Renal cortical epithelial cell (primary cell): ENCODE measurements at places on chromosomes 6 and 20. TPM values are rescaled to one million over a fixed set of nuclear protein-coding genes. Genes with fewer than 3 reads are reported as not detected.

The TPBG gene
- 20.0 and 38.4 TPM in 2 replicates for total RNA-seq

The TINAG gene
- total RNA-seq = 5.9 and 16.5 TPM in 2 replicates

The CALHM6 gene
- 1.6 and 3.1 TPM in 2 replicates for total RNA-seq

The PDYN gene
- total RNA-seq = not detected in 2 replicates

The LSM14B gene
- 29.7 and 34.7 TPM in 2 replicates for total RNA-seq

The PLN gene
- not detected in 2 replicates for total RNA-seq

The NMBR gene
- total RNA-seq = 0.10 TPM in 1 of 2 replicates, not detected in the other

The C20orf204 gene
- total RNA-seq = 0.45 TPM in 1 of 2 replicates, not detected in the other

The TRAM2 gene
- total RNA-seq = 11.5 and 47.0 TPM in 2 replicates
